ENCODE measurements at places on chromosomes 11 and 22. TPM values are rescaled to one million over a fixed set of nuclear protein-coding genes. Genes with fewer than 3 reads are reported as not detected.
A peak's percentile ranks its signal among the peaks of the same experiment; 100 is the strongest.

The MS4A12 gene
- total RNA-seq, result not detected

- no peak for DNase-seq
These were observed 1.5 kb downstream of the MAPK11 start for GRCh38 chr22:50268655-50269113.

DNA sequence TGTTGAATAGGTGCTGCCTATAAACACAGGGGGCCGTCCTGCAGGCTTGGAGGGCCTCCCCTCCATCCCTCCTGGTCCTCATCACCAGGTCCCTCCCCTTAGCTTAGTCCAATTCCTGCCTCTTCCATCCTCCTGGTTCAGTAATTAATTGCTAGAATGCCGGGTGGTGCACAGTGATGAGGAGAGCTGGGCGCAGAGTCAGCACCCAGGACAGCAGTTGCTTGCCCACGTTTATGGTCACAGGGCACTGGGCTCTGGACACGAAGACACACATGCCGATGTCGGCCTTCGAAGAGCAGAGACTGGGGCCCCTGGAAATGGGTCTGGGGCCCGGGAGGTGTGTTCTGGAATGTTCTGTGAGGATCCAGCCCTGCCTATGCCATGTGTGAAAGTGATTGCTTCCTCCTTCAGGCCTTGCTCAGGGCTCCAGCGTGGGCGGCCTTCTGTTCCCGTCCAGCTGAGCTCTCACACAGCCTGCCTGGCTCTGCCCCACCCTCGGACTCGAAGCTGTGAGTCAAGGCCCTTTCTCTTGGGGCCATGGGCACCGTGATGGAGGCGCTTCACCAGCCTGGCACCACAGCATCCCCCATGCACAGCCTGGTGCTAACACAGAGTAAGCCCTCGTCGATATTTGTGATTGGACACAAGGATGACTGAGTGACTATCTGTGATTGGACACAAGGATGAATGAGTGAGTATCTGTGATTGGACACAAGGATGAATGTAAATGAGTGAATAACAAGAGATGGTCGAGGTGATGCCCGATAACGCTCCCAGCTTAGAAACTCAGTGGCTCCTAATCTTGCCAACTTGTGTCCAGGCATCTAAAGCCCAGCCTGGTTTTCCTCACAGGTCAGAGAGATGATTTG, 884.7 kb downstream of the BRD1 start:
- no peak for DNase-seq

The CALCA gene
- not detected for total RNA-seq

GRCh38 chr11:14390669-14391068, 31.7 kb upstream of the RRAS2 start:
- no peak for DNase-seq

- no peak for DNase-seq
These were observed 72.5 kb downstream of the PACS1 start for GRCh38 chr11:66142370-66143263.

DNA sequence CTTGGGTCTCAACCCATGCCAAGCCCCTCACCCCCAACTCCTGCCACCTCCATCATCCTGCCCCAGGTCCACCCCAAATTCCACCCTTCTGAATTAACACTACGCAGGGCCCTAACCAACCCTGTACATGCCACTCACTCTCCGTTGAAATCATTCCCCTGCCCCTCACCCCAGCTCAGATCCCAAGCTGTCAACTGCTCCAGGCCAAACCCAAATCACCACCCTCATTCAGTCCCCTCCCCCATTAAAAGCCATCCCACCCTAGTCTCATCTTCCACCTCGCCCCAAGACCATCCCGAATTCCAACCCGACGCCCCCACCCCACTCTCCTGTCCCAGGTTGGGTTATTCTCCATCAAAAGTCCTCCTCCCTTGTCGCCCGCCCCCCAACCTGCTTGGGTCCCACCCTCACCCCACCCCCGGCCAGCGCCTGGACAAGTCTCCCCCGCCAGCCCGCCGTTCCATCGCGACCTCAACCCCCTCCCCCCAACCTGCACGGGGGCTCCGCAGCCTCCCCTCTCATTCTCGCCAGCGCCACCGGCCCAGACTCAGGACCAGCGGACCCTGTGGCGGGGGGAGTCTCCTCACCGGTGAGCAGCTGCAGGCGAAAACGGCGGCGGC, 466 bp downstream of the FAM168A start:
- DNase-seq, result no peak

DNA sequence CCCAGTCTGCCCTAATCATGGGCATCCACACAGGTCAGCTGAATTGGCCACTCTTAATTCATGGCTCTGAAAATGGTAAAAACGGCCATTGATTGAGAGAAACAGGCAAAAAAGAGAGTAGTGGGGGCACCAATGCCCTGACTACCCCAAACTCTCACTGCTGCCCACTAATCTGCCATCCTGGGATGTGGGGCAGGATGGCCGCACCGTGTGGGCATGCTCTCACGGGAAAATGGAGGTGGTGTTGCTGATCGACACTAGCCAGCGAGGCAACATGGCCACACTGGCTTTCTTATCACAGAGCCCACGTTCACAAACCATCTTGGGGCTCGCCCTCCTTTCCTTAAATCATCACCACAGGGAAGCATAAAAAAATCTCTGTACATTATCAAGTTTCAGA, 11.2 kb upstream of the TUB start:
- no peak for DNase-seq

DNA sequence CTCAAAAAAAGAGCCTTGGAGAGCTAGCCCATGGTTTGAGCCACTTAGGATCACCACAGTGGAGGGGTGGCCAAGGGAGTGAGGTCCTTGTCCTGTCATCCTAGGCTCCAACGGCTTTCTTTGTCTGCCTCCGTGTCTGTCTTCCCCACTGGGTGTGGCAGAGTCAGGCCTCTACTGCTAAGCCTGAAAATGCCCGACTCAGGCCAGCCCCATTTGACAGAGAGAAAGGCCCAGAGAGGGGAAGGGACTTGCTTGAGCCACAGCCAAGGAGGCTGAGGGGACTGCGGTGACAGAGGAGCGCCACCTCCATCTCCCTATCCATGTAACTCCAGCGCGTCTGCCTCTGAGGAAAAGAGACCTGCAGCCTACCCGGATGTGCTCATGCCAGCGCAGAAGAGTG, 27.8 kb upstream of the CD82 start:
- no peak for DNase-seq

The MIOX gene
- not detected for total RNA-seq

GRCh38 chr22:29386708-29387107, 1.7 kb downstream of the AP1B1 start:
- no peak for DNase-seq

The NUP50 gene
- total RNA-seq, result 44.3 TPM

- DNase-seq, result no peak
These were observed 111.7 kb downstream of the GGTLC2 start for GRCh38 chr22:22756109-22756508.

GRCh38 chr11:11025087-11025486, 167.2 kb upstream of the ZBED5 start:
- no peak for DNase-seq

DNA sequence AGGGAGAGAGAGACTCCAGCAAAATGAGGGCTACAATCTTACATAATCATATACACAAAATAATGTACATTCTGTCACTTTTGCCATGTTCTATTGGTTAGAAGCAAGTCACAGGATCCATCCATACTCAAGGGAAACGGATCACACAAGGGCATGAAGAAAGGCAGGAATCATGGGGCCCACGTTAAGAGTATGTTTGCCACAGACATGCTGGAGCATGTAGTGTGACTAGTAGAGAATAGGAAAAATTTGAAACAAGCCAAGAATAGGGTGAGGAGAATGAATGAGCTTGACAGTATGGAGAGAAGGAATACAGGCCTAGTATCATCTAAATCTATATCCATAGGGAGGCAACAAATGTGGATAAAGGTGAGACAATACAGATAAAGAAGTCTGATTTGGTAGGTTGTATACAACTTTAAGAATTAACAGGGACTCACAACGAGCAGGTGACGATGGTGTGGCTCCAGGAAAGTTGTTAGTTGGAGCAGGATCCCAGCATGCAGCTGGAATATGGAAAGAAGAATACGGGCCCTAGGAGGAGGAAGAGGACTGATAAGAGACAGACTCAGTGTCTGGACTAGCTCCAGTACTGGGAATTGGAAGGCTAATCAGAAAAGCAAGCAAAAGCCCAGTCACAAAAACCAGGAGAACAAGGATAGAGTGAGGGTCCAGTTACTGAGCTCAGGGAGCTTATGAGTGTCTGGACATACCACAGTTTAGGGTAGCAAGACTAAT, 301.7 kb upstream of the PITPNB start:
- no peak for DNase-seq

DNA sequence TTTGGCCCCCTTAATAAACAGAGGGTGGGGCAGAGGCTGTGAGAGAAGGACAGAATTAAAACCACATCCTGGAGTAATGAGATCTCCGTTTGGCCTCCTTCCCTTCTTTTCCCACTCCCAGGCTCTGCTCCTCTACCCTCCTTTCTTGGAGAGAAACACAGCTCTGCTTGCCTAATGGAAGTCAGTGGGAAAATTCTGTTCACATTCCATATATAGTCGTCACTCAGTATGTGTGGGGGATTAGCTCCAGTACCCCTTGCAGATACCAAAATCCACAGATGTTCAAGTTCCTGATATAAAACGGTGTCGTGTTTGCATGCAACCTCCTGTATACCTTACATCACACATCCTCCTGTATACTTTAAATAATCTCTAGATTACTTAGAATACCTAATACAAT, 37.6 kb upstream of the THY1 start:
- DNase-seq, result no peak

GRCh38 chr11:71339396-71339881, 87.1 kb upstream of the SHANK2 start:
- peak; percentile 10 for DNase-seq

The OR8A1 gene
- total RNA-seq, result not detected

The PNPLA5 gene
- not detected for total RNA-seq

- DNase-seq, result no peak
These were observed 18.0 kb downstream of the HDHD5 start for GRCh38 chr22:17140826-17141766.

GRCh38 chr11:111560800-111561199, 20.3 kb downstream of the LAYN start:
- no peak for DNase-seq

GRCh38 chr11:113781682-113782081, 2.1 kb downstream of the CLDN25 start:
- no peak for DNase-seq

- DNase-seq, result no peak
These were observed 33.5 kb upstream of the RAB38 start for GRCh38 chr11:88208745-88209144.

DNA sequence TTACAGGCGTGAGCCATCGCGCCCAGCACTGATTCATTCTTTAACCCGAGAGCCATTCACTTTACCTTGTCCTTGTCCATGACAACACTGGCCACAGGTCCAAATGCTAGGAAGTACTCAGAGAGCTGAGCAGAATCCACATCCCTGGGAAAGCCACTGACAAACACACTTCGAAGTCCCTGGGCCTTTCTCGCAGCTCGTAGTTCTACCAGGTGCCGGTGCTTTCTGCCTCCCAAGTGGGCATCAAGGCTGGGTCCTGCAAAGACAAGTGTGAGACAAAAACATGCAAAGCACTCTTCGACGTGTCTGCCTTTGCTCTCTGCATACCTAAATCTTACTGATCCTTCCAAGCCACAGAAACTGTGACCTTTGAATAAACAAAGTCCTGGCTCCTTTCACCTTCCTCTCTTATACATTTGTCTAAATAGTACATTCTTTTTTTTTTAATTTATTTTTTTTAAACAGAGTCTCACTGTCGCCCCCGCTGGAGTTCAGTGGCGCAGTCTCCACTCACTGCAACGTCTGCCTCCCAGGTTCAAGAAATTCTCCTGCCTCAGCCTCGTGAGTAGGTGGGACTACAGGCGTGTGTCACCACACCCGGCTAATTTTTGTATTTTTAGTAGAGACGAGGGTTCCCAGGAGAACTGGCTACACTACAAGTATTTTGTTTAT, 2.2 kb downstream of the TUT1 start:
- DNase-seq, result no peak

DNA sequence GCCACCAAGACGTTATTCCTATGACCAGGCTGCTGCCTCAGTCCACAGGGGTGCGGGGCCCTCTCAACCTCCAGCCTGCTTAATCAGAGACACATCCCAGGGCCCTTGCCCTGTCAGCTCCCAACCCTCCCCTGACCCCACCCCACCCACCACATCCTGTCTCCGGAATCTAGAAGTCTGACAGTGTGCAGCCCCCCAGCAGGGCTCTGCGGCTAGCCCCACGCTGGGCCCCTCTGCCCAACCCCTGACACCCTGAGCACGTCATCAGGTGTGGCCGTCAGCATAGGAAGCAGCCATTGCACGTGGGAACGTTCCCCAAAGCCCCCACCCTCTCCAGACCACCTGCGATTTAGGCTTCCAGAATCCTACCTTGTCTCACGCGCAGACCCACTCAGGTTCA, 34.3 kb upstream of the IGSF9B start:
- DNase-seq, result no peak

DNA sequence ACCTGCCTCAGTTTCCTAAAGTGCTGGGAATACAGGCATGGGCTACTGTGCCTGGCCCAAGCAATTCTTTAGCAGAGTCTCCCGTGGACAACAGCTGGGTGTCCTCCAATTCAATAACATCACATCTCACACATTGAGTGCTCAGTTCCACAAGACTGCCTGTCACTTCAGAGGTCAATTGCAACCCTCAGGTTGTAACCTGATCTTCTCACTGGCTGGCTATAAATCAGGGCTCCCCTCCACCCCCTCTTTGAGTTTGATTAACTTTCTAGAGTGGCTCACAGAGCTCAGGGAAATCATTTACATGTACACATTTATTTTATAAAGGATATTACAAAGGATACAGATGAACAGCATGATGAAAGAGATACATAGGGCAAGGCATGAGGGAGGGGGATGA, 68.1 kb downstream of the MCHR1 start:
- no peak for DNase-seq

The DEUP1 gene
- total RNA-seq, result 0.16 TPM

GRCh38 chr11:34161812-34162492, 56.5 kb downstream of the NAT10 start:
- DNase-seq, result no peak

DNA sequence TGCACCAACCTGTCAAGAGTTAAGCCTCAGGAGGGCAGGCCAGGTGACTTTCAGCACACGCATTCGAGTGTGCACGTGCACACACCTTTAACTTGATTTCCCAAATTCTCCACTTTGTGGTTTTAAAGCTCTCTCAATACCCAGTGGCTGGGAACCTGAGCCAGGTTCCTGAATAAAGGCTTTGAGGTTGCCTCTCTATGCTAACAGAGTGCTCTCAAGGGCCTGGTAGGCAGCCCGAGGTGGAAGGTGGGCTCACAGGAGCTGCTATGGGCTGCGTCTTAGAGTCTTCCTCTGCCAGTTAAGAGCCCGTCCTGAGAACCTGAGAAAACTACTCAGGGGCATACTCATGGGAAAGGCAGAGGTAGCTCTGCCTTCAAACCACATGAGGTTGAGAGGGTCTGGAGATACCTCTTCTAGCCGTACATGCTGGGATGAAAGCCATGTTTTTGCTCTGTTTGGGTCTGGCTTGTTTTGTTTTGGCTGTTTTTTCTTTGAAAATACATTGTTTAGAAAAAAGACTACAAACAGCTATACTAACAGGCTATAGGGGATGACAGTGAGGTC, 11.6 kb upstream of the SERPIND1 start:
- no peak for DNase-seq

GRCh38 chr22:37137131-37137530, 12.6 kb downstream of the IL2RB start:
- DNase-seq, result no peak

- peak; percentile 67 for DNase-seq
These were observed 5.2 kb upstream of the SMTN start for GRCh38 chr22:31075961-31076360.

- DNase-seq, result no peak
These were observed 77.9 kb downstream of the PIWIL3 start for GRCh38 chr22:24696551-24697001.

The CFAP300 gene
- 5.9 TPM for total RNA-seq
